ENCODE measurements at places on chromosomes 13 and 19.
A peak's percentile ranks its signal among the peaks of the same experiment; 100 is the strongest.

- no peak for DNase-seq
These were observed 49.9 kb downstream of the KCTD12 start for GRCh38 chr13:76836311-76836710.

GRCh38 chr19:47230054-47230920, 712 bp downstream of the BBC3 start:
- DNase-seq = peak; percentile 47

DNA sequence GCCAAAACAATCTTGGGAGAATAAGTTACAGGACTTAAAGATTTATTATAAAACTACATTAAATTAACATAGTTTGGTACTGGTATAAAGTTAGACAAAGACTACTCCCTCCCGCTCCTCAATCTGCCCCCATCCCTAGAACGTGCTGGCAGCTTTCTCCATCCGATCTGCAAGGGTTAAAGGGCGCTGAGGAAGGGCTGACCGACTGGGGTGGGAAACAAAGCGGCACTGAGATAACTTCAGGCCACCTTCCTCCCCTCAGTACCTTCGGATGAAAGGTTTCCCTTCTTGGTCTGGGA, 790 bp upstream of the SUGT1 start:
- no peak for DNase-seq

- DNase-seq = no peak
These were observed 5.8 kb downstream of the PPFIA3 start for GRCh38 chr19:49125025-49125731.

GRCh38 chr13:99976575-99976974, 5.0 kb upstream of the ZIC5 start:
- no peak for DNase-seq

- peak; percentile 14 for DNase-seq
These were observed 546 bp downstream of the UBXN6 start for GRCh38 chr19:4456843-4457653.

DNA sequence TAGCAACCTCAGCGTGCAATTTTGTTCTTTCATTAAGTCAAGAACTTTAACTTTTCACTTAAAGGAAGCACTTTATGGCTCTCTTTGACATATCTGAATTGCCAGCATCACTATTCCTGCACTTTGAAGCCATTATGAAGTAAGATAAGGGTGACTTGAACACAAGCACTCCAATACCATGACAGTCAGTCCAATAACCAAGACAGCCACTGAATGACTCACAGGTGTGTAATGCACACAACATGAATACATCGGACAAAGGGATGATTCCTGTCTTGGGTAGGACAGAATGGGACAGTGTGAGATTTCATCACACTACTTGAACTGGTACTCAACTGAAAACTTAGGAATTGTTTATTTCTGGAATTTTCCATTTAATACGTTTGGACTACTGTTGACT, 233.7 kb upstream of the IPO5 start:
- DNase-seq = no peak

DNA sequence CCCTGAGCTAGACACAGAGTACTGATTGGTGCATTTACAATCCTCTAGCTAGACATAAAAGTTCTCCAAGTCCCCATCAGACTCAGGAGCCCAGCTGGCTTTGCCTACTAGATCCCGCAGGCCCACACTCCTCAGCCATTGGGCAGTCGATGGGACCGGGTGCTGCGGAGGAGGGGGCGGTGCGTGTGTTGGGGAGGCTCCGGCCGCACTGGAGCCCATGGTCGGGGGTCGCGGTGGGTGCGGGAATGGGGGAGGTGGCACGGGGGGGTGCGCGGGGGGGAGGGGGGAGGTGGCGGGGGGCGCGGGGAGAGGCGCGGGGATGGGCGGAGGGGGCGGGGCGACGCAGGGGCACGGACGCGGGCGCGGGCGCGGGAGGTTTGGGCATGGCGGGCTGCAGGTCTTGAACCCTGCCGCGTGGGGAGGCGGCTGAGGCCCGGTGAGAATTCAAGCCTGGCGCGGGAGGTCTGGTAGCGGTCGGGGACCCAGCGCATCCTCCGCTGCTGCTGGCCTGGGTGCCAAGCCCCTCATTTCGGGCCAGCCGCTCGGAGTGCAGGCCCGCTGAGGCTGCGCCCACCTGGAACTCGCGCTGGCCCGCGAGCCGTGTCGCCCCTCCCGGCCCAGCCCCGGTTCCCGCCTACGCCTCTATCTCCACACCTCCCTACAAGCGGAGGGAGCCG, 674.1 kb downstream of the SLITRK5 start:
- DNase-seq = no peak

- DNase-seq = no peak
These were observed 4.7 kb upstream of the UQCRFS1 start for GRCh38 chr19:29217616-29218015.

DNA sequence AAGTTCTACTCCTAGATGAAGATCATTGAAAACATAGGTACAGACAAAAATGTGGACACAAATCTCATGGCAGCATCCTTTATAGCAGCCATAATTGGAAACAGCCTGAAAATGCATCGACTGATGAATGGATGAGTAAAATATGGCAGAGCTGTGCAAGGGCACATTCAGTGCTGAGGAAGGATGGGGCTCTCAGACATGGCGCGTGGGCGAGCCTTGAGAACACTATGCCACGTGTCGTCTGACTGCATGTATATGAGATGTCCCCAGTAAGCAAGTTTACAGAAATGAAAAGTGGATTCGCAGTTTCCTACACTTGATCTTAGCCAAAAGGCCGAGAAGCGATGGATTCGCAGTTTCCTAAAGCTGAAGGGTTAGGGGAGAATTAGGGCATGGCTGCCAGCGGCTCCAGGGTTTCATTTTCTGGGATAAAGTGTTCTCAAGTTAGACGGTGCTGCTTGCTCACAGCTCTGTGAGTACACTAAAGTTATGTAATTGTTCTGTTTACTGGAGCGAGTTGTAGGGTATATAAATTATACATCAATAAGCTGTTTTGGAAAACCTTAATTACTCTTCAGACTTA, 78.0 kb downstream of the RAB20 start:
- DNase-seq = no peak

DNA sequence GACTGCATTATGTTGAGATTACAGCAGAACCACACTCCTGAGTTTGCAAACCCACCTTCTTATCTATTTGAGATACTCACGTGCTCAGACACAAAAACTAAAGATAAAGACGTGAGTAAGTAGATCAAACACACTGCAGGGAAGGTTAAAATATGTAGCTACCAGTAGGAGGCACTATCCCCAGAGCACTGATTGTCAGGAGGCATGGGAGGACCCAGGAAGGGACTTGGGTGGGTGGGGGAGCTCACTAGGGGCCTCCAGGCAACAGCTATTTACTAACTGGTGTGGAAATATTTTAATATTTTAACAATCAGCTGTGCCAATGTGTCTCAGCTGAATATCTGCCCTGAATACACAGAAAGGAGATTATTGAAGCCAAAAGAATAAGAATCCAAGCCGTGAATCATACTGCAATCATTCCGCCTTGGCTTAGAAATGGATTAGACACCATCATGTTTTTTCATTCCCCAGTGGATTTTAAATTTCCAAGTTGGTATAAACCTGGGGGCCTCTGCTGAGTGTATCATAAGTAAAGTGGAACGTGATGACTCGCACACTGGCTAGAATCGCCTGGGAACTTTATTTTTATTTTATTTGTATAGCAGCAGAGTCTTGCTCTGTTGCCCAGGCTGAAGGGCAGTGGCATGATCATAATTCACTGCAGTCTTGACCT, 73.2 kb upstream of the CACNA1A start:
- no peak for DNase-seq

DNA sequence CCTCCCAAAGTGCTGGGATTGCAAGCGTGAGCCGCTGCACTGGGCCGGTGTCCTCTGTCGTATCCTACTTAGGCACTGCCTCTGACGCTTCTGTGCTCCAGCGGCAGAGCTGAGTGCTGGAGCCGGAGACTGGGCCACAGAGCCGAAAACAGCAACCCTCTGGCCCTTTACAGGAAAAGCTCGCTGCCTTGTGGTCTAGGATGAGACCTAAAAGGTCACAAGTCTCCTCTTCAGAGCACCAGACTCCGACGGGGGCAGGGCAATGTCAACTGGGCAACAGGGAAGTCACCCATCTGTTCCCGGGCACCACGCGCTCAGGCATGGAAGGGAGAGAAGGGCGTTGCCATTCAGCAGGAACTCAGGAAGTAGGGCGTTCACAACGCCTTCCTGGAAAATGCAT, 91.7 kb downstream of the GADD45B start:
- no peak for DNase-seq

- peak; percentile 29 for DNase-seq
These were observed at the start of gene BICRA for GRCh38 chr19:47608969-47609905. Gene BICRA (plus strand): TSS chr19:47609134. CDS start chr19:47673575, 64,441 bp downstream.

DNA sequence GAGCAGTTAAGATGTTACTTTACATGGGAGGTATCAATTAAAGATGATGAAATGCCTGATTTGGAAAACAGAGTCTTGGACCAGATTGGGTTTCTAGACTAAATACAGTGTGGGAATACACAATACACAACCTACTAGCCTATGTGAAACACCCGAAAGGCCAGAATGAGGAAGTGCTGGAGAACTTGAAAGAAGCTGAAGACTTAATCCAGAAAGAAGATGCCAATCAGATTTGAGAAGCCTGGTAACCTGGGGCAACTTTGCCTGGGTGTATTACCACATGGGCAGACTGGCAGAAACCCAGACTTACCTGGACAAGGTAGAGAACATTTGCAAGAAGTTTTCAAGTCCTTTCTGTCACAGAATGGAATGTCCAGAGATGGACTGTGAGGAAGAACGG, 43.2 kb downstream of the N4BP2L1 start:
- no peak for DNase-seq

DNA sequence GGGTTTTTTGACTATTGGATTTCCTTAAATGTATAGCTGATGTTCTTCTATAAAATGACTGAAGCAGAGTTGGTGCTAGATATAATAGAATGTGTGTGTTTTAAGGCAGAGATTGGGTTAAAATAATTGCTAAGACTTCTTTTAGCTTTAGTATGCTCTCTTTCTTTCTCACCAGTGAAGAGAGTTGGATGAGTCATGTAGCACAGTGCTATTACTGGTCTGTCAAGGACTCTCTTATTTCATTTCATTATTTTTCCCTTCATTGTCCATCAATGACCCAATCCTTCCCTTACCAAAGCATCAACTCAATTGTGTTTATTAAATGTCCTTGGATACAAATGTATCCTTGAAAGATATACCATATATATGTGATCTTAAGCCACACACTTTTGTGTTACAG, 268.9 kb downstream of the IRS2 start:
- no peak for DNase-seq

- DNase-seq = no peak
These were observed 1.7 kb downstream of the CNMD start for GRCh38 chr13:52737965-52738364.

DNA sequence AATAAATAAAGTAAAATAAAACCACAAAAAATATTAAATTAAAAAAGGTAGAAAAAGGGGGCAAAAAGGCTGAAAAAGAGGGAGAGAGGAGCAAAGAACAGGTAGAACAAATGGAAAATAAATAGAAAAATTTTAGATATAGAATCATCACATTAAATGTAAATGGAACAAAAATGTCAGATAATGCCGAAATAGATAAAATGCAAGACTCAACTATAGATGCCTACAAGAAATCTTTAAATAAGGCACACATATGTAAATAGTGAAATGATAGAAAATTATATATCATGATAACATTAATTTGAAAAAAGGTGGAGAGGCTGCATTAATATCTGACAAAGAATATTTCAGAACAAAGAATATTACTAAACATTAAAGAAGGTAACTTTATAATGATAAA, 477.1 kb upstream of the SPRY2 start:
- no peak for DNase-seq

DNA sequence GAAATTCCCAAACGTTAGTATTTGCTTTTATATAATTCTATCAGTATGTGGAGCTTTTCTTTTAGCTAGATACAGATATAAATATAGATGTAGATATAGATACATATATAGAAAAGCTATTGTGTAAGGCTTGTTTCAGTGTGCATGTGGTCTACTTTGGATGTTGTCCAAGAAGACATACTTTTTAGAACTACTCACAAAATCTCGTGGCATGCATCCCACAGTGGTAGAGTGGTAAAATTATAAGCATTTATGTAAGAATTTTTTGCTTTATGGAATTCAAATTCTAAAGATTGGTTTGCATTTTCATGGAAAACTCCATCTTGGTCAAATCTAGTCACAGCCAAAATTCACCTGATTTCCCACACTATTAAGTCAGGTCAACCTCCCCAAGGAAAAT, 880.4 kb downstream of the EFNB2 start:
- DNase-seq = no peak

DNA sequence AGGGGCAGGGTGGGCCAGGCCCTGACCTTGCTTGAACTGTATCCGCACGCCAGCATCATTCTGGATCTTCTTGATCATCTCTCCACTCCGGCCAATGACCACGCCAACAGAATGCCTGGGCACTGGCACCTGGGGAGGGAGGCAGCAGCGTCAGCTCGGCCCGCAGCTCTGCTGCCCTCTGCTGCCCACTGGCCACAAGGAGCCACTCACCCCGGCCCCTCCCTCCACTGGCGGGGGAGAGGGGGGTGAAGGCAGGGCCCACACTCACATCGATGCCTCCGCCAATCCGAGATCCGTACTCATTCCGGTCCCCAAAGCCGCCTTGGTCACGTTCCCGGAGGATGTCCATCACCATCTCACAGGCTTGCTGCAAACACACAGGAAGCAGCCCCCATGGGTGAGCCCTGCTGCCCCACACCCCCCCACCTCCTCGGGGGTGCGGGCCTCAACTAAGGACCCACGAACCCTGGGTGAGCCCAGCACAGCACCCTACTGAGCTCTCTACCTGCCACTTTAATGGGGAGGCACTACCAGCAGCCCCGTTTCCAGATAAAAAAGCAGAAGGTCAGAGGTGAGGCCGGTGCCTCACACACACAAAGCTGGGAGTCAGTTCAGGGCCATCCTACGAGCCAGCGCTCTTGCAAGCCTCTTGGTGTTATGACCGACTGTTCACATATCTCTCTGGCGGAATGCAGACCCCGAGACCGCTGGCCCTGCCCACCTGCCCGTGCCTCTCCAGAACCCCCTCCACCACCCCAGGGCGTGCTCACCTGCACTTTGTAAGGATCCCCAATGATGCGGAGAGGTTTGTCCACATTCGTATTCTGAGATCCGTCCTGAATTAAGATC, 6.7 kb downstream of the KHSRP start:
- no peak for DNase-seq

DNA sequence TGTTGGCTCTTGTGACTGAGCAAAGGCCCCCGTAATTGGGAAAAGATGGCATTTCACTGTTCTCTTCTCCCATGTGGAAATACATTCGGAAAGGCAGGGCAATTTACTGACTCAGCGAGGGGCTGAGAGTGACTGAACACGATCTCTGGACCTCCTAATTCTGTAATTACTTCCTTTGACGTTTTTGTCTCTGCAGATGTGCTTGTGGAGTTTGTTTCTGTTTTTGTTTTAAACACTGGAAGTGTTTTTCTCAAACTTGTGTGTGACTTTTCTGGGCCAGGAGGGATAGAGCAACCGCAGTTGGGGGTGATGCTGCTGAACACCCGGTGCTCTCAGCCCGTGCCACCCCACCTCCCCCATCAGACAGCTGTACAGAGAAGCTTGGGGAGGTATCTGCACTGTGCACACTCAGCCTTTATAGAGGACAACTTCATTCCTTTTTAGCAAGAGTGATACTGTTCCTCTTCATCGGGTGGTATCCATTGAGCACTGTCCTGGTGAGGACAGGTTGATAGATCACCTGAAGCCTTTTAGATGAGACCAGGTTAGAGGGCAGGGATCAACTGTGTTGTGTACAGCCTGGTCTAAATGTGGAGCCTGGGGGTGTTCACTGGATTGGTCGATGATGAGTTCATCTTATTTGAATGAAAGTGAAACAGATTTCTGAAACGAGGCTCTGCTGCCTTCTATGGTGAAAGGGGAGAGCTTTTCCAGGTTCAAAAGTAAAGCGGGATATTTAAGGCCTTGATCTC, 117.4 kb downstream of the ESD start:
- no peak for DNase-seq

- DNase-seq = no peak
These were observed at the start of gene TSHZ3 for GRCh38 chr19:31349160-31349881. Gene TSHZ3 (minus strand): TSS chr19:31349436. CDS start chr19:31349219, 217 bp downstream.

Measured in hypothalamus (tissue), 51 donors.